ENCODE measurements at places on chromosomes 4 and X.

DNA sequence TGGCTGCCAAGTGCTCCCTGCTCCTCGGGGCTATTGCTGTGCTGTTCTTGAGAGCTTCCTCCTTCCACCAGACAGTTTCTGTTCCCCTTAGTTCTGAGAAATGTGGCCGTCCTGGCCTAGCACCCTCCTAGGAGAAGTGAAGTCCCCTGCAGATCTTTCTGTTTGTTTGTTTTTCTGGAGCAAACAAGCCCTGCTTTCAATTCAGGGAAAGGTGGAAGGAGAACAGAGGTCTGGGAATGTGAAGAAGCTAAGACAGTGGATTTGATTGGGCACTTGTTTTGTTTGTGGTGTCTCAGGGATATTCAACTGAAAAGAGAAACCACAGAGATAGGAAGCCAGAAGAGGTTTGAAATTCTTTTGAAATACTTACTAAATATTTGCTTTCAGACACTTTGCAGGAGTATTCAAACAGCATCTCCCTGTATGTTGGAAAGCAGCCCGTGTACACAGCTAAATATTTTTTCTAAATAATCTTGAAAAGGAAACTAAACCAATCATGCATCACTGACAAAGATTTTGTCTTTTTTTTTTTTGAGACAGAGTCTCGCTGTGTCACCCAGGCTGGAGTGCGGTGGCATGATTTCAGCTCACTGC lies 36.5 kb upstream of the PPM1K start:
- no peak for DNase-seq

- DNase-seq, result no peak
Observed at GRCh38 chrX:72052415-72053090, 79.2 kb downstream of the RTL5 start.

- DNase-seq, result peak; percentile 49
Observed at GRCh38 chr4:129095811-129096454, at the start of gene C4orf33. C4orf33 (plus strand) TSS chr4:129096152; CDS start chr4:129102611, 6,459 bp downstream.

GRCh38 chr4:36187723-36188333 lies 56.5 kb downstream of the ARAP2 start:
- no peak for DNase-seq

DNA sequence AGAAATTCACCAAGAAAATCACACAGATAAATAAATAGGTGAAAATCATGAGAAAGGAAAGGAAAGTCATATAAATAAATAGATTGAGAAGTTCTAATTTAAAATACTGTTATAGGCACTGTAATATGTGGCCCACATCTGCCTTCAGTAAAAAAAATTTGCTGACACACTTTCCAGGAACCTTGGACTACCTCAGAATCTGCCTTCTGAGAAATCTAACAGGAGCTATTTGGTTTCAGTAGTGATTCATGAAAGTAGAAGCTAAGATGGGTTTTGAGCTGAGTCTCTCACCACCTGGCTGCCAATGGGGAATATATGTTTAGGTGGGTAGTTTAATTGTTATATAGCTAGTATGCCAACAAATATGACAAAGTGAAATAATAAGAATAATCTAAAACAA lies 810.0 kb downstream of the RAB28 start:
- DNase-seq, result no peak

DNA sequence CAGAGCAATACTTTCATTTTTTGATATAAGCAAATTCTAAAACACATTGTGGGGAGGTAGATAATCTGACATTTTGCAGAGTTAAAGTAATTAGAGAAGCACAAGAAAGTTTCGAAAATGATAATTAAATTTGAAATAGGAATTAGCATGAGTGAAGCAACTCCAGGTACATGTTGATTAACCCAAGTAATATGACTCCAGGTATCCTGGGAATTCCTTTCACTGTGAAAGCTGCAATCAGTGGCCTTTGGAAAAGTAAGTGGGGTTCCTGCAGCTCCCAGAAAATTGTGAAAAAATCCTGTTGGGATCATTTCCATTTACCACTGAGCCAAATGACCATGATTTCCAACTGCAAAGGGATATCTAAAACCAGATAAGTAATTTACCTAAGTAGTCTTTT lies 26.0 kb upstream of the CXCL2 start:
- DNase-seq, result no peak

- DNase-seq, result no peak
Observed at GRCh38 chr4:105765690-105766407, 57.3 kb downstream of the GSTCD start.

DNA sequence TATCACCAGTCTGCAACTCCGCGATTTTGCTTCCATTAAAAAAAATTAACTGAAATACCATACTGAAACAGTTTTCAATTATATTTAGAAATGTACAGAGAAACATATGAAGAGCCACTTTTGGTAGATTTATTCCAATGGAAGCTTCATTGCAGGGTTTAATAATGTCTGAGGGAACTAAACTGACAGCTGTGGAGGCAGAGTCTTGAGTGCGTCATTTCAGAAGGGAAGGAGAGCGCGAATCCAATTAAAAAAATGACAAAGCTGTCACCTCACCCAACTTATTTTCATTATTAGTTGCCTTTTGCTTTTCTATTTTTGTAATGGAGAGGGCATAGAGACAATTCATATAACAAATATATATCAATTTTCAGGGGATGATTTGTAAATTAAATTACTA lies 104.0 kb downstream of the UNC5C start:
- no peak for DNase-seq

- DNase-seq, result no peak
Observed at GRCh38 chr4:153447175-153447905, 18.8 kb upstream of the TMEM131L start.

DNA sequence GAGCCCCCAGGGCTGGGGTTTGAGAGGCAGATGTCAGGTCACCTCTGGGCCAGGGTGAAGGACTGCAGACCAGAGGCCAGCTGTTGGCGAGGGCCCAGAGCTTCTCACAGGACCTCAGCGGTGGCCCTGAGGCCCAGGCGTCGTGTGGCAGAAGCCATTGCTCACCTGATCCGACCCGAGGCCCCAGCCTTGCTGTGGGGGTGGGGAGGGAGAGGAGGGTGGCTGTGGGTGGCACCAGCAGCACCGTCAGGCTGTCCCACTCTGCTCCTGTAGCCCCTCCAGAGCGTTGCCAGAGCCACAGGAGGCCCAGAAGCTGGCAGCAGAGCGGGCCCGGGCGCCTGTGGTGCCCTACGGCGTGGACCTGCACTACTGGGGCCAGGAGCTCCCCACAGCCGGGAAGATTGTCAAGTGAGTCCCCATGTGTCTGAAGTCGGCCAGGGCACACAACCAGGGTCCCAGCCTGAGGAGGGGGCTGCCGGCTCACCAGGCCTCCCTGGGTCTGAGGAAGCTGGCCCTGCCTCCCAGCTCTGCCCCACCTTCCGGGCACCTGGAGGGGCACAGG lies 28.8 kb downstream of the UVSSA start:
- DNase-seq, result no peak

DNA sequence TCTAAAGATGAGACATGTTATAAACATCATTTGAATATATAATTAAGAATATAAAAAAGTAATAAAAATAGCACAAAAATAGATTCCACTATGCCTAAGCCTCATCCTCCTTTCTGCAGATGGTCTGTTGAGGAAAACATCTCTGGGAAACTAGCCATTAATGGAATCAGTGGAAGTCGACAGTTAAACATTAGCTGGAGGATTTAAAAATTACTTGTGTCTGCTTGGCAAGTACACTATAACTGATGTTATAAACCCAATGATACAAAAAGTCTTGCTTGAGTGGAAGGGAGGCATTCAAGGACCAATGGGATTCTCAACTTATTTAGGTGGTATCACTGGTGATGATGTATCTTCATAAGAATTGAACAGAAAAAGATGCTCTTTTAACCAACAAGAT lies 1598.3 kb downstream of the PCDH18 start:
- no peak for DNase-seq

- DNase-seq, result peak; percentile 25
Observed at GRCh38 chr4:7295911-7296660, 103.7 kb downstream of the SORCS2 start.

DNA sequence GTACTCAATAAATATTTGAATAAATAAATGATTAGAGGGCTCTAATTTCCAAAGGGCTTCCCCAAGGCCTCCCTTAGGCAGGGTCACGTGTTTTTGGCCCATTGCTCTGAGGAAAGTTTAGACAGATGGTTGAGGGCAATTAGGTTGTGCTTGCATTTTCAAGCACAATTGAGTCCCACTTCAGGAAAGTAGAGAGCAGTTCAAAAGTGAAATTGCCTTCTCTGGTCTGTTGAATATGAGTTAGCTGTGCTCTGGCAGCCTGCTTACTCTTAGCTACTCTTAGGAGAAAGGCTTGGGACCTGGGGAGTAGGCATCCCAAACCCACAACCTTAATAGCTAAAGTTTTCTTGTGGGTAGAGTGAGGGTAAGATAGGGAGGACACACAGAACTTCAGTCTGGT lies 9.0 kb upstream of the DRP2 start:
- no peak for DNase-seq

- DNase-seq, result no peak
Observed at GRCh38 chr4:128700659-128701350, 108.7 kb upstream of the JADE1 start.

DNA sequence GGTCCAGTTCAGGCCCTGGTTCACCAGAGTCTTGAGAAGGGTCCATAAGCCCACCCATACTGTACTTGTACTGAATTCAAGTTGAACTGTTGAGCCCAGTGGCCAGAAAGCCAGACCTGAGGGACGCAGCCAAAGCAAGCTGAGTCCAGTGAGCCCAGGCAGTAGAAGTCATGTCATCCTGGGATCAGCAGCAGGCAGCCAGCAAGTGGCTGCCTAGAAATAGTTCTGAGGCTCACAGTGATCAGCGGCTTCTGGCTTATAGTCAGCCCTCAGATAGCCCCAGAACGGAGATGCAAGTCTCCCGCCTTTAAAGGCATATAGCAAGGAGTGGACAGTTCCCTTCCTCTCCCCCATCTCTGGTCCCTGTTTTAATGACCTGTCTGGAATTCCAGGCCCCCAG lies 347.1 kb downstream of the FBXW7 start:
- DNase-seq, result no peak

DNA sequence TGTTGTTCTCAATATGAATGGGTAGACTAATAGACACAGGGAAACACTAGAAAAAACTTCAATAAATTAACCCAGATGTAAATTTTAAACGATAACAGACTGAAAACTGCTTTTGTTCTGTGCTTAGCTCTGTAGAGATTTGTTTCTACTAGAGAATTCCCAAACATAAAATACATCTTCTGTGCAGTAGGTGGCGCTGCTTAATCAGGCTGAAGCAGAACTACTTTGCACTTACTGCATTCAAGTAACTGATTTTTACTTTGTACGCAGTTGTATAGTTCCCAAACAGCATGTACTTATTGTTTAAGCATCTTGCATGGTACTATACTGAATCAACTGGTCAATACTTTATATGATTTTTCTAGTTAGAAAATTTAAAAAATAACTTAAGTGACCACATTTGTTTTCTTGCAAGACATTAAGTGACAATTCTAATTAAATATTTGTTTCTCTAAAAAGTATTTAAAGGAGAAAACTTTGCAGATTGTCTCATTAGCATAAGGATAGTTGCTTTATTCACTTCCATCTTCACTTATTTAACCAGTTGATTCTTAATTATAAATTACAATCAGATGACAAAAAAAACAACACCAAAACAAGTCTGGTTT lies 490.6 kb downstream of the IL15 start:
- DNase-seq, result no peak

DNA sequence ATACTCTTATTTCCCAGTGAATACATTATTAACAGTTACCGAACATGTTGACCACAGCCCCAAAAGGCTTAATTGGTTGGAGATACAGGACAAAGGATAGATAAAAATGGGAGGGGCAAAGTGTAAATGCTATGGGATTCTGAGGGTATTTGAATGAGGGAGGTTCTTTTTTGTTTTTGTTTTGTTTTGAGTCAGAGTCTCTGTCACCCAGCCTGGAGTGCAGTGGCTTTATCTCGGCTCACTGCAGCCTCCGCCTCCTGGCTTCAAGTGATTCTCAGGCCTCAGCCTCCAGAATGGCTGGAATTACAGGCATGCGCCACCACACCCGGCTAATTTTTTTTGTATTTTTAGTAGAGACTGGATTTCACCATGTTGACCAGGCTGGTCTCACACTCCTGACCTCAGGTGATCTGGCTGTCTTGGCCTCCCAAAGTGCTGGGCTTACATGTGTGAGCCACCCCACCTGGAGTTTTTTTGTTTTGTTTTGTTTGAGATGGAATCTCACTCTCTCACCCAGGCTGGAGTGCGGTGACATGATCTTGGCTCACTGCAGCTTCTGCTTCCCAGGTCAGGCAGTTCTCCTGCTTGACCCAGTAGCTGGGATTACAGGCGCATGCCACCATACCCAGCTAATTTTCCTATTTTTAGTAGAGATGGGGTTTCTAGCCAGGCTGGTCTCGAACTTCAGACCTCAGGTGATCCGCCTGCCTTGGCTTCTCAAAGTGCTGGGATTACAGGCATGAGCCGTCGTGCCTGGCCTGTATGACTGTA lies 9.0 kb downstream of the UBE2K start:
- no peak for DNase-seq

DNA sequence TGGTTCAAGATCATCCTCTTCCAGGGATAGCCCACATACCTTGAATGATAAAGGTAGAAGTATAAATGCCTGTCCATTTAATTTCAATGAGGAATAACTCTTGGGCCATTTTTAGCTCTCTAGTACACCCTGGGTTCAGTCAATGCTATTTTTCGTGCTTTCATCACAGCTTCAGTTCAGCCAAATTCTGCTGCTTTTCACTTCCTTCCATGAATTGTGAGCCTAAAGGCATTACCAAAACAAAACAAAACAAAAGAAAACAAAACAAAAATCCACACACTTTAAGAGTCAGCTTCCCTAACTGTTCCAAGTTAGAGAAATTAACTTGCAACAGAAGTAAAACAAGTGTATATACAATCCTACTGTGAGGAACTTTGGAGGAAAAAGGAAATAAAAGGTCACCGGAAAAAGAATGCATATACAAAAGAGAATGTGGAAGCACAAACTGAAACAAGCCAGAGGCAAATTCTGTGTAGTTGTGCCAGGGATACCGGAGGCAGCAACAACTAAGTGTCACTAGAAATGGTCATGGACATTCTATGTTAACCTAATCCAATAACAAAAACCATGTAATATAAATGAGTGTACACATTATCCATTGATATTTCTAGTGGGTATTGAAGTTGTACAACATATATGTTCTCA lies 423.1 kb downstream of the KCTD8 start:
- no peak for DNase-seq

GRCh38 chr4:98482503-98482846 lies 175.9 kb downstream of the TSPAN5 start:
- no peak for DNase-seq

DNA sequence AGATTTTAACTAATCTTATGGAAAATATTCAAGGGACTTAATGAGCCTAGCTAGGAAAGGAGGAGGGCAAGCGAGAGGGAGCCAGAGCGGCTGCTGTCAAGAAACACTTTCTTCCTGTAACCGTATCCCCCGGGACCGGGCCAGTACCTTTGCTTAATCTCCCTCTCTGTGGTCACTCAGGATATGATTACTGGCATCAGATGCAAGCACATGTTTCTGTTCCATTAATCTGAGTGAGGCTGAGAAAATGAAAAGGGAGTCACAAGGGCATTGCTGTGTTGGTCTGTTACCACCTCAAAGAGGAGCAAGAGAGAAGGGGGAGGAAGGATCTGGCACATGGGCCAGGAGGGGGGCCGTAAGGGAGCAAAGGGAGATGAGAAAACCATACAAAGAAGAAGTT lies 356.7 kb upstream of the GATB start:
- DNase-seq, result no peak
